ENCODE measurements at places on chromosomes 13 and 19.
A peak's percentile ranks its signal among the peaks of the same experiment; 100 is the strongest.

DNA sequence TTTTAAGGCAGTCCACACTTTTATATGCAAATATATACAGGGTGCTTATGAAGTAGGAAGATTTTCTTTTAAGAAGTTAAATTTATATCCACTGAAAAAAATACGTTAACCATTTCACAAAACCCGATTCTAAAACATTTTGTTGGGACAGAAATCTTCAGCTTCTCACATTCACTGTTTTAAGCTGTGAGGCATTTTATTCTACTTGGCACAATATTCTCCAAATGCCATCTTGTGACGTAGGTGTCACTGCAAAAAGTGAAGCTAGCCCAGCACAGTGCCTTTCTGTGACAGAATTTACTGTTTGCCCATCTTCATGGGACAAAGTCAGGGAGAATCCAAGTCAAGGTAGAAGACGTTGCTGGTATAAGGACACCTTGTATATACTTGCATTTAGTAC lies 94.5 kb upstream of the SLC15A1 start:
- no peak for DNase-seq

DNA sequence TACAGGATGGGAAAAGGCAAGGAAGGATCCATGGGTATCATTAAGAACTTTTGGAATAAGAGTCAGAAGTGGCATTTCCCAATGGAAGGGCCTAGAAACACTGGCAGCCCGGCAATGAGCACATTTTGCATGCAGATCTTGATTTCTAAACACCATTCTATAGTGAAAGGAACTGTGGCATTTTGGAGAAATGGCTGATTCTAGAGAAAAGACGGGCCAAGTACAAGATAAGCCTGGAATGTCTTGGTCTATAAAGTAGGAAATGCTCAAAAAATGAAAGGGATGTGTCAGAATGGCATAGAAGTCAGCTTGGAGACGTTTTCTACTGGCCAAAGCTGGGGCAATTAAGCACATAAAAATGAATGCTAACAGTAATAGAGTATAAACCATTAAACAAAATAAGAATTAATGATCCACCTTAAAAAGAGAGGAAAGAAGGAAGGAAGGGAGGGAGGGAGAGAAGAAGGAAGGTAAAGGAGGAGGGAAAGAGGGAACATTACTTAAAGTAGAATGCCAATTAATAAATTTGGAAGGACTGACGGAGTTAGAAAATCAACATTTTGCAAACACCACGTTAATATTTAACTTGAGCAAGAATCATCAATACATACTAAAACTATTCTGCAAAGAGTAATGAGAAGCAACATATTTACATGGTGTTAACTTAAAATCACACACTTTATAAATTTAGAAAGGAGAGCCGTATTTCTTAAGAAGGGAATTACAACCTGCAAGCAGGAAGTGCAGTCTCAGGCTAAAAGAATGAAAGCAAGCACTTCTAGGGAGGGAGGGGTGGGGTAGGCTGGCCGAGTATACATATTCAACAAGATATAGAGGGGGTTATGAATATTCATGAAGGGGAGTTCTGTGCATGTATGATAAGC lies 78.9 kb downstream of the ANKRD10 start:
- DNase-seq, result no peak

GRCh38 chr19:31340042-31341025 lies 8.9 kb downstream of the TSHZ3 start:
- no peak for DNase-seq

DNA sequence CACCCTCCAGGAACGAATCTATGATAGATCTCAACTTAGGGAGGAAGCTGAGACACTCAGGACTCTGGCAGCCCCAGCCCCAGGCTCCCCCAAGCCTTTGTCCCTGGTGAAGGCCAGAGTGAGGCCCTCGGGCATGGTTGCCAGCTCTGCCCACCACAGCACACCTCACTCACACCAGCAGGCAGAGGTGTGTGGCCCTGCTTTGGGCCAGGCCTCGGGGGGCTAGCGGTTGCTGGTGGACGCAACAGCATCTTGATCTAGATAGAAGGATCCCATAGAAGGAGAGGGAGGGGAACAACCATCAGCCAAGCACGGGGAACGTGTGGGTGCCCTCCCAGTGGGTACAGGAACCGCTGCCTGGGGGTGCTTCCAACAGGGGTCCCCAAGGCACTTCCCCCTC lies 36.7 kb downstream of the DNMT1 start:
- no peak for DNase-seq

- DNase-seq, result no peak
Observed at GRCh38 chr13:48720621-48721020, 66.9 kb downstream of the CYSLTR2 start.

- no peak for DNase-seq
Observed at GRCh38 chr13:113787694-113788093, 28.7 kb downstream of the TMEM255B start.

GRCh38 chr19:33703438-33703750 lies 81.6 kb downstream of the CHST8 start:
- DNase-seq, result no peak

DNA sequence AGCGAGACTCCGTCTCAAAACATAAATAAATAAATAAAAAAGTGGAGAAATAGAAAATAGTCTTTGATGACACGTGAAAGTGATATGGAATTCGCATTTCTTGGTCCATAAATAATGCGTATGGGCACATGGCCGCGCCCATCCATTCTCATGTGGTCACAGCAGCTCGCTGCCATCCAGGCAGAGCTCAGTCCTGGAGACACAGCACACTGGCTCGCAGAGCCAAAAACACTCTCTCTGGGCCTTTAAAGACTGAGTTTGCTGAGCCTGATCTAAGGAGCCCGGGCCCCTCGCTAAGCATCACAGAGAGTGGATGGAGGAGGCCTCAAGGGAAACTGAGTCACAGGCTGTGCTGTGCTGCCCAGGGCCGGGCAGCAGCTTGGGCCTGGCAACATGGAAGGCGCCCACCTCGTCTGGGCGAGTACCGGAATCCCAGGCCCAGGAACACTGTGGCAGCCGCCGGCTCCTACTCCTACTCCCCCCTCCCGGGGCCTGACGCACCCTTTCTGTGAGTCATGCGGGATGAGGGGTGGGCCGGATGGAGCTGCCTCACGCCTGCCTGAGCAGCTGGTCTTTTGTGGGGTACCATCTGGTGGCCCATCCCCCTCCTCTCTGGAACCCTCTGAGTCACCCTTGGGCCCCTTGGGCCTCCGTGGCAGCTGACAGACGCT lies 28.9 kb upstream of the CACTIN start:
- DNase-seq, result peak; percentile 34

DNA sequence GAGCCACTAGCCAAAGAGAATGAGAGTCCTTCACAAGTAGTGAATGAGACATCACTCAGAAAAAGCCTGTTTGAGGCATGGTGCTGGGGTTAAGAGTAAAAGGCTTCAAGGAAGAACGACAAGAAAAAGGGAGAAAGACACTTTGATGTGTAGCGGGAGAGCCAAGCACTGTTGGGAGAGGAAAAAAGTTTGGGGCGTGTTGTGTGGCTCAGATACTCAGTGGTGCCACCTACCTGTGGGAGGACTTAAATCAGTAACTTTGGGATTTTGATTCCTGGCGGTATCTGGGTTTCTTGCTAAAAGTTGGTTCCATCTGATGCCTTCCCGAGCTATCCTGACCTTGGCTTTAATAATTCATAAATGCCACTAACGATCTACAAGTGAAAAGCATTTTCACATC lies 12.3 kb downstream of the ELSPBP1 start:
- peak; percentile 43 for DNase-seq

DNA sequence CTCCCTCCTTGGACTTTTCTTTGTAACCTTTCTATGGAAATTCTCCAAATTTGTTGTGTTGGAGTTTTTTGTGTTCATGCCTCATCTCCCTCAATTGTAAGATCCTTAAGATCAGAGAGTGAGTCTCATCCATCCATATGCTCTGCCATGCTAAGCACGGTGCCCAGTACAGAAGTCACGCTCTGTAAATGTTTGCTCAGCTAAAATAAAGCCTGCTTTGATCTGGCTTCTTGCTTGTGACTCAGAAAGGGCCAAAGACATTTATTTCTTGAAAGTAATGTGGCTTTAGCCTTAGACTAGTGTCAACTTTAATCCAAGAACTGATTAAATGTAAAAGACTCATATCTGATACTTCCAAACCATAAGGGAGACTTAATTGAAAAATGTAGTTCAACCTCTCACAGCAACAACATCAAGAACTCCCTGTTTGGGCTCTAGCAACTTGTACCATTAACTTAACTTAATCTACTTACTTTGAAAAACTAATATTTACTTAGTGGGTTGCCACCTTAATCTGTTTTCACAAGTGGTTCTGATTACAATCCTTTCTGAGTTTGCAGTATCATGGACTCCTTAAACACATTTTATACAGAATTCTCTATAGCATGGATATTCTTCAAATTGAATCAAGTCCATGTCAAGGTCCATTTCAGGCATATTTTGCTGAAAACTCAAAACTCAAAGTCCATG lies 100.2 kb downstream of the KL start:
- DNase-seq, result no peak

- no peak for DNase-seq
Observed at GRCh38 chr13:105956921-105957320, 578.5 kb downstream of the EFNB2 start.

- DNase-seq, result no peak
Observed at GRCh38 chr19:48968813-48969218, 3.7 kb downstream of the FTL start.

DNA sequence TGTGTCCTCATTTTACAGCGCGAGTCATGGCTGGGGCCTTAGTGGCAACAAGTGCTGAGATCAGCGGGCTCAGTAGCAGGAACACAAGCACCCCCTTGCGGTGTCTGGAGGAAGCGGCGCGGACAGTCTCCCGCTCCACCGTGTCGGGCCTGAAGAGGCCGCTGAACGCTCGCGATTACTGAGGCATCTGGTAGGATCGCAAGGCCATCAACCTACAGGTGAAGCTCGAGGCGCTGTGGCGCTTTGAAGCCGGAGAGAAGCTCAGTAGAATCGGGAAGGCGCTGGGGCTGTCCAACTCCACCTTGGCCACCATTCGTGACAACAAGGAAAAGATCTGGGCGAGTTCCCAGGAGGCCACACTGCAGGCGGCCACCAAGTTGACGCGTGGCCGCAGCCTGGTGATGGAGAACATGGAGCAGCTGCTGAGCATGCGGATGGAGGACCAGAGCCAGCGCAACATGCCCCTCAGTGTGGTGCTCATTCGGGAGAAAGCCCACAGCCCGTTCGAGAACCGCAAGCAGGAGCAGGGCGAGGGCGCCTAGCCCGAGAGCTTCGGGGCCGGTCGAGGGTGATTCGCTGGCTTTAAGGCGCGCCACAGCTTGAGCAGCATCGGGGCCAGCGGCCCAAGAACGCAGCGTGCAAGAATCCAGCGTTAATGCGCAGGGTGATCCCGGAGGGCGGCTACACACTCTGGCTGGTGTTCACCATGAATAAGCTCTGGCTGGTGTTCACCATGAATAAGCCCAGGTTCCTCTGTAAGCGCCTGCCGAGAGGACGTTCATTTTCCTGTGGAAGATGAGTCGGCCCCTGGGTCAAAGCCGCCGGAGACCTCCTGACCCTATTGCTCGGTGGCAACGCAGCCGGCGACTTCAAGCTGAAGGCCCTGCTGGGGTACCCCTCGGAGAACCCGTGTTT lies 8.3 kb upstream of the MZF1 start:
- peak; percentile 78 for DNase-seq

DNA sequence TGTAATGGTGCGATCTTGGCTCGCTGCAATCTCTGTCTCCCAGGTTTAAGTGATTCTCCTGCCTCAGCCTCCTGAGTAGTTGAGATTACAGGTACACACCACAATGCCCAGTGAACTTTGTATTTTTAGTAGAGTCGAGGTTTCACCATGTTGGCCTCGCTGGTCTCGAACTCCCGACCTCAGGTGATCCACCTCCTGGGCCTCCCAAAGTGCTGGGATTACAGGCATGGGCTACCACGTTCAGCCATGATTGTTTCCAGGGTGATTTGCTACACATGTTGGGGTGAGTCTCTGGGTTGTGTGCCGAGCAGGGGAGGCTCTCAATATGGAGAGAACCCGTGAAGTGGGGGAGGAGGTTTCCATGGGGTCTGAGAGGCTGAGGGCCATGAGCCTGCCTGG lies 24.8 kb upstream of the CEACAM21 start:
- no peak for DNase-seq

DNA sequence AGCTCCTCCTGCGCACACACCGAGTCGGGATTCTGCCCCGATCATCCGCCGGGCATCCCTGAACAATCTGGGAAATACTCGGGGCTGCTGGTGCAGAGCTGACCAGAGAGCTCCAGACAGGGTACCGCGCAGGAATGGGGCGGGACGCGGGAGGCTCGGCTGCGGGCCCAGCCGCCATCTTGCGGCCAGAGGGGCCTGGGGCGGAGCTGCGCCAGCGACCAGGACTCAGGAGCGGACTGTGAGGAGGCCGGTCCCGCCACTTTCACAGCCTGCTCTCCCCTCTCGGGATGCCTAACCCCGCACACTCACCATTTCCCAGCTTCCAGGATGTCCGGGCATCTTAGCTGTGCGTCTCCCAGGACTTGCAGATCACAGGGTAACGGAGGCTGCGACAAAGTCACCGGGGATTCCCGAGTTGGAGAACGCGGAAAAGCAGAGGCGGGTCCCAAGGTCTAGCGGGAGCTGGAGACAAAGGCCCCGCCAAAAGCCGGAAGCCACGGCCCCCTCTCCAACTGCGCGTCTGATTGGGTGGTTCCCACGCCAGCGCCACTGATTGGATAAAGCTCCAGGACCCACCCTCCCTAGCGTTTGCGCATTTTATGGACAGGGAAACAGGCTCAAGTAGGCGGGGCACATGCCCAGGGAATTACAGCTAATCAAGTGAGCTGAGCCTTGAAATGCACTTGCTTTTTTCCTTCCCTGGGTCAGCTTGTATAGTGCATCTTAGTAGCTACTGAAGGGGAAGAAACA lies 15.8 kb upstream of the ZNF43 start:
- DNase-seq, result peak; percentile 80

DNA sequence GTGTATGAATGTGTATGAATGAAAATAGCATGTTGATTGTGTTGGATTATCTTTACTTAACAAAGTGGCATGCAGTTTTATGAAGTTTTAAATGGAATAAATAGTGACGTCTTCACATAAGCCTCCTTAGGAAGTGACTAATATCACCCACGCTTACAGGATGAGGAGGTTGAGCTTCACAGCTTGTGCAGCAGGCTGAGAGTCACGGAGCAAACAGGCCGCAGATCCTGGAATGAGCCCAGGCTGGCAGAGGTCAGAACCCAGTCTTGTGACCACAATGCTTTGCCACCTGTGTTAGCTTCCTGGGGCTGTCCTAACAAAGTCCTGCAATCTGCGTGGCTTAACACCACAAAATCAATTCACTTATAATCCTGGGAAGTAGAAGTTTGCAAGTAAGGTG lies 20.8 kb downstream of the LAIR2 start:
- DNase-seq, result no peak

DNA sequence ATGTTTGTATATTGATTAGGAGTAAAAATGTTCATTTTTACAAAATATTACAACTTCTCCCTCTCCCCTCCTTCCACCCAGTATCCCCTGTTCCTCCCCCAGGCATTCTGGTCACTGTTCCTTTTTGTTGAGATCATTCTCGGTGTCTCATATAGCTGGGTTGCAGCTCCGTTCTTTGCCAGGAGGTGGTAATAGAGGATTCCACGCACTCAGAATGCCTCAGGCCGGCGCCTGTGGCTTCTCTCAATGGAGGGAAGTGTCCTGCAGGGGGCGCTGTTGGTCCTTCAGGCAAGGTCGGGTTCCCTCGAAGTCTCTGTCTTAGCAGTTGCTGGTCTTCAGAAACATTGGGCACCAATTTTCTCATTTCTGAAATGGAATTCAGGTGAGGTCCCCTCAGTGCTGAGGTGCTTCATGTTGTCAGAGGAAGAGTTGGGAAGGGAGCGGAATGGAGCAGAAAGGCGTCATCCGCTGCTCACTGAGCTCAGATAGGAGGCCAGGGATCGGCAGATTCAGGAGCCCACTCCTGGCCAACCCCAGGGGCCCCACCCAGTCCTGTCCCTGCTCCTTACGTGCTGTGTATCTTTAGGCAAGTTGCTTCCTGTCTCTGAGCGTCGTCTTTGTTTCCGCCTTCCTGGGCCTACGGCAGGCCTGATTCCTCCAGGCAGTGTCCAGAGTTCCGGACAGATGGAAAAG lies 10.3 kb upstream of the GARIN5A start:
- DNase-seq, result peak; percentile 75

All from K562 (cell line).